Activated CD4-positive, alpha-beta T cell treated with anti-CD3 and anti-CD28 coated beads, Interleukin-2, amount 50 U/mL, for 48 hours (primary cell): ENCODE measurements at places on chromosomes 7 and 10.

DNA sequence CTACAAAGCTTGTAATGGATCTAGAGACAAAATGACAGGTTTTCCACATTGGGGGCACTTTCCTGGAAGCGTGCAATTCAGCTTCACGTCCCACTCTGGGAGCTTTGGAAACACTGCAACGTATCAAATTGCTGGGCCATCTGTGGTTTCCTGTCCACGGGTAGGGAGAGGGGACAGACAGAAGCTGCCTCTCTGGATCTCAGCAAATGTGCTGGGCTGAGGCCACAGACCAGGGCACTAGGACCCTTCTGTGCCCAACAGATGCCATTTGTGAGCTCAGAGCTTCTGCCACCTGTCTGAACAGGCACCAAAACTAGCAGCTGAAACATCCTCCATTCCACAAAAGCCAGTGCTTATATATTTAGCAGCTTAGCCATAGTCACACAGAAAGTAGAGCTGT lies 40.9 kb upstream of the FRMD4A start:
- DNase-seq: no peak

DNA sequence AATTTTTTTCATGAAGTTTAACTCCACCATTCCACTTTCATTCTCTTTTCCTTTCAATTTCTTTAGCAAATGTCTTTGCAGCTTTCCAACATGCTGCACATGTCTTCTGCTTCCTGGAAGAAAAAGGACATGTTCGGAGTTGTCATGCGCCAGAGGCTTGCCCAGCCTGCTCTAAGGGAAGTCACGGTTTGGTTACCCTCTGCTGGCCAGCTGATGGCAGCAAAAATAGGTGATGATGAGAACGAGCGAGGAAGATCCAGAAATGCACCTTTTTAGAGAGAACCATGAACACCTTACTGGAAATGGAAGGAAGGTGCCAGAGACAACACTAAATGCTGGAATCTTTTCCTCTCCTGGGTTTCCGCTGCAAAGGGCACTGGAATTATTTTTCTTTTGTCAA lies 4.9 kb upstream of the ZSCAN21 start:
- DNase-seq: no peak

DNA sequence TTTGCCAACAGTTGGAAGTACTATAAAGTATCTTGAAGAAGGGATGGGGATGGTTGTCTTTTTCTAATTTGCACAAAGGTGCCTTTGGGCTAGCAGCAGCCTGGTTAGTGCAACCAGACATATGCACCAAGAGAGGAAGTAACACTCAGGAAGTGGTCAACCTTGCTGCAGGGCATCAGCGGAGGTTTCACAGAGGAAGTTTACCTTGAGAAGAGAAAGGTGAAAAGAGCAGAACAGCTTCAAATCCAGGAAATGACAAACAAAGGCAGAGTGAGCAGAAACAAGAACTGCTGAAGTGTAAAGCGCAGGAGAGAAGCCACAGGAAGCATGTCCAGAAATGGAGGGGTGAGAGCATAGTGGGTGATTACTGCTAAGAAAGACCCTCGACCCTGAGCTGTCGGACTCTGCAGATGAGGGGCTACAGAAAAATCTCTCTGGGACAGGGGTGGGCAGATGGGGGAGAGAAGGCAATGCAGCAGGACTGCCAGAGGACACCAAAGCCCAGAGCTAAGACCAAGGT lies 66.9 kb downstream of the STK17A start:
- peak; percentile 53 for DNase-seq

DNA sequence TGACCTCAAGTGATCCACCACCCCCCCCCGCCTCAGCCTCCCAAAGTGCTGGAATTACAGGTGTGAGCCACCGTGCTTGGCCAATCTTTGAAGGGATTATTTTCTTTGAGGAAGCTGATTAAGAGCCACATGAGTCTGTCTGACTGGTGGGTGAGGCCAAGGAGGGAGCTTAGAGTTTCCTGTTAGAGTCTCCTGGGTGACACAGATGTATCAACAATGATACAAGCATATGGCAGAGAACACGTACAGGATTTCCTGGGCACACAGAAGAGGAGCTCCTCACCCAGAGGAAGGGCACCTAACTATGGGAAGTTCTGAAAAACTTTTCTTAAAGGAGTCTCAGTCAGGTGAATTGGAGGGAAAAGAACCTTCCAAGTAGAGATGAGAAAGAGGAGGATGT lies 69.4 kb downstream of the GOLGA7B start:
- DNase-seq: no peak

- peak; percentile 67 for DNase-seq
Measured at GRCh38 chr7:43735802-43736603, 6.7 kb upstream of the COA1 start.

DNA sequence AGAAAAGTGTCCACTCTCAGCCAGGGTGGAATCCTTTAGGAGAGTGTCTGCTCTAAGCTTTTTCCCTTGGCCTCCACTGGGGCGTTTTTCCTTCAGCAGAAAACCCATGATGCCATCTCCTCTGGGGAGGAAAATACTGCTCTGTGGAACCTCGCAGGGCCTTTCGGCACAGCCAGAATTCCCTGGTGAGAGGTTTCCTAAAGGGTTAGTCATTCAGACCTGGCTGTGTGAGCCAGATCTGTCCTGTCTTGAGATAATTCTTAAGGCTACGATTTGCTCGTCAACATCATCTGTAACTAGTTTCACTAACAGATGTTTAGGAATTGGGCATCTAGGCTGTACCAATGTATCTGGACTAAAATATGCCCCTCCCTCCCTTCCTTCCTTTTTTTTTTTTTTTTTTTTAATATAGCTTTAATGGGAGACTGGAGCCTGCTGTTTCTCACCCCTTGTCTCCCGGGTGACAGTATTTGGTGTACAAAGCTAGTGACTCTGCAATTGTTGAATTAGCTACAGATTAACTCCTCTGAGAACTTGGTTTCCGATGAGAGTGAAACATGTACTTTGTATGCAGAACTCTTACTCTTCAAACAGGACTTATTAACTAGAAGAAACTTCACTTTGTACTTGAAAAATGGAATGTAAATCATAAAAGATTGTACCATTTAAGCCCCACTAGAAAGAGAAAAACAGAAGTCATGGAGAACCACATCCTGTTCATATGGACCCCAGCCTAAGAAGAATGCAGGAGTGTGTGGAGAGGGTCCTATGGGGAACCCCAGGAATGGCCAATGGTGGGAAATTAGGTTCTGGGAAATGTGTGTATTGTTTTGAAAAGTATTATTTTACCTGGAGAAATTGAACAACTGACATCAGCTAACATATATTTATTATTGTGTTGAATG lies 230.9 kb downstream of the CAMK1D start:
- no peak for DNase-seq

DNA sequence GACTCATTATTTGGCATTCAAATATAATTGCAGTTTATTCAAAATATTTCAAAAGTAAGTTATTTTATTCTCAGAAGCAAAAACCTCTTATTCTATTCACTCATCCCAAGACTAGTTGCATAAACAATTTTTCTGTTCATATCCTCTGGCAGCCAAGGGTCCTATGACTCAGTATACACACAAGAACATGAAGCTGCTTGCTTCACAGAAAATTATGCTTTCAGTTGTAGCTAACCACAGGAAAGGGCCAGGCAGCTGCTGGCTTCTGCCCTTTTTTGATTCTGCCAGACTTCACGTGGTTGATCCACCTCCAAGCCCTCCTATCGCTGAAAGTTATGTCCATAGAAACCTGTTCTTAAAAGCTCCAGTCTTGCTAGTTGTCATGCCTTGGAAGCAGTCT lies 108.8 kb downstream of the ABCA13 start:
- no peak for DNase-seq

DNA sequence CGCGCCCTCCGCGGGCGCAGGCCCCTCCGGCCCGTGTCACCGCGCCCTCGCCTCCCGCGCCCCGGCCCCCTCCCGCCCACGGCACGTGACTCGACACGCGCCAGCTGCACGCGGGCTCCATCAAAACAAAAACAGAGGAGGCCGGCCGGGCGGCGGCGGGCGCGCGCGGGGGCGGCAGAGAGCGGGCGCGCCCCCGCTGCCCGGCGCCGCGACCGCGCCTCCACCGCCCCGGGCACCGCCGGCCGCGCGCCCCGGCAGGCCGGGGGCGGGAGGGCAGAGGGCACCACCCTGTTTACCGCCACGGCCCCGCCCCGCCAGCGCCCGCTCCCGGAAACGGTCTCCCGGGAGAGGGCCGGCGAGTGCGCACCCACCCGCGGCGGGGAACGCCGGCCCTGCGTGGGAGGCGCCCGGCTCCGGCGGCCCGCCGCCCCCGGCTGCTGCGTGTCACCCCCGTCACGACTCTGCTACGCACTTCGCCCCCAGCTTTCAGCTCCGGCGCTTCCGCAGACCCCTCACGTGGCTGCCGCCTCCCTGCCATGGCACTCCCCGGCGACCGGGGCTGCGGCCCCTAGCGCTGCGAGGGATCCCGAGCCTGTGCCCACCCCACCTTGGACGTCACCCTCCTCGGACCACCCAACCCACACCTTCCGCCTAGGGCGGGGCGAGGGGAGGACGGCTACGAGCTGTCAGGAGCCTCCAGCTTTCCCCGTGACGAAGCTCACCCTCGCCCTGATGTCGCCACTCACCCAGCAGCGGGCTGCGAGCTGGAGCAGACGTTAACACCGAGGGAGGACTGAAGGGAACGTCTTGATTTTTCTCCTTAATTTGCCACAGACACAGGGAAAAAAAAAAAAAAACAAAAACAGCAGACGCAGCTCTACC lies 221.6 kb upstream of the MKLN1 start:
- DNase-seq: peak; percentile 81

DNA sequence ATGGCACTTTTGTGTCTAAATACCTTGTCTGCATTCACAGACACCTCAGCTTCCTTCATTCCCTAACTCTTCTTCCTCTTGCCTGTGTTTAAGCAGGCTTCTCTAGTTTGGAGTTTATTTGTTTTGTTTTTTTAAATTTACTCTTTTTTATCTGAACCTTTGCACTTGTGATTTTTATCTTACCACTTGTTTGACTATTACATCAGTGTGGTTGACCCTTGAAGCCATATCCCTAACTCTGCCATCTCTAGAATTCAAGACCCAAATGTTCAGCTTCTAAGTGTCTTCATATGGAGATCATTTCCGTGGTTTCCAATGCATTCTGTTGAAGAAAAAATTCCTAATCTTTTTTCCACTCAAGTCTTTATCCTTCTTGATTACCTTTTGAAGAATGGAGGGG lies 233.3 kb downstream of the KIAA1217 start:
- DNase-seq: no peak

DNA sequence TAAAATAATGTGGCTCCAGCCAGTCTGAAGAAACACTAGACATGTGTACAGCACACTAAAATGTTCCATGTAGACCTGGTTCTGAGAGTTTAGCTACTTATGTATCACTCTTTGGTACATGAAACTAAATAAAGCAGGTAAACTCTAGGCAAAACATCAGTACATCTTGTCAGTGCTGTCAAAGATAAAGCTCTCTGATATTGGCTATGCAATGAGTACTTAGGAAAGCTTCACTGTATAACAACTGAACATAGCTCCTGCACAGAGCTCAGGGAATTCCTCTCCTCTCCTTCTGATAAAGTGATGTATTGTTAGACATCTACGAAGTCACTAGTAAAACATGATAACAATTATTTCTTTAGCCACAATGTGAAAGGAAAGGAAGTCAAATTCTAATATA lies 3.5 kb downstream of the LRRN3 start:
- no peak for DNase-seq

DNA sequence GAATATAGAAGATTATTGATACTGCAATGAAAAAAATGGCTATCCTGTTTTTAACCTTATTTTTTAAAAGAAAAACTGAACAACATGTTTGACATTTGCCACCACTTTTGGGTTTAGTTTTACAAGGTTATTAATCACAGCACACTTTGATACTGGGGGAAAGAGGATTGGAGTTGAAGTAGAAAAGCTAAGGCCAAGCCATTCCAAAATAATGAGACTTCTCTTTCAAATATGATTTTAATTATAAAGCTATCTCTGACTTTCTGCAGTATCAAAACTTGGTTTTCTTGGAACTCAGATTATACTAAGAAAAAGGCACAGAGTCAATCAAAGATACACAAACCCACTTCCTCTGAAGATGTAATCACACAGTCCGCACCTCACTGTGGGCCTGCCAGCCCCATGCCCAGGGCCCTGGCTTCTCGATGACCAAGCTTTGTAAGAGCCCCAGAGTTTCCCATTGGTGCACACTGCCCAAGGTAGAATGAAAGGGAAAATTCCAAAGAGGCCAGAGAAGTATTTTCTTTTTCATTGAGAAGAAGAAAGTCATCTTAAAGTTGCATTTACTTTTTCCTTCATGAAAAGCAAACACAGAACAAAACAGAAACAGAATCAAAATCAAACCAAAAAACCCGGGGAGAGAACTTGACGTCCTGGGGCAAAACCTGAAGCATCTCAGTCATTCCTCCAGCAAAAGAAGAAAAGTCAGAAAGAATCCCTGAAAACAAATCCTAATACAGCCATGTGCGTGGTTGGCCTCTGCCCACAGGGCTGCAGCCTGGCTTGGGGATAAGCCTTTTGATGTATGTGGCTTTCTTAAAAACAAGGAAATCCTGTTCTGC lies 187.7 kb upstream of the KLF6 start:
- DNase-seq: peak; percentile 57

- no peak for DNase-seq
Measured at GRCh38 chr7:47580811-47581331, 1.0 kb downstream of the TNS3 start.

DNA sequence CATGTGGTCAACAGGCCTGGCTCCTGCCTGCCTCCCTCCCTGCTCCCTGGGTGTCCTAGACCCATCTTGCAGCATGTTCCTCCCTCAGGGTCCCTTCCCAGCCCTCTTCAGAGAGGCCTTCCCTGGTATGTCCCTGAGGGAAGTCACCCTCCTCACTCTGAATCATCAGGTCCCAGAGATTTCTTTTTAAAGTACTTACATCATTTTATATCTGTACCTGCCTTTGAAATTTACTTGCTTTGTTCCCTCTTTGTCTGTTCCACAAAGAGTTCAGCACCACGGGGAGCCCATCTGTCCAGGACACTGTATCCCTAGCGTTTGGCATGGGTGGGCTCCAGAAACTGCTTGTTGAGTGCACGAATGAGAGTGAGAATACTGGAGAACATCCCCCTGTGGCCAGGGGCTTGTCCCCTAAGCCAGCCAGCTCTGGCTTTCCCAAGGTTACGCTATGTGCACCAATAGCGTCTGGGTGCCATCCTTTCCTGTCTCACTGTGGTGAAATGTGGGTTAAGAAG lies 50.6 kb upstream of the IGFBP3 start:
- DNase-seq: no peak

DNA sequence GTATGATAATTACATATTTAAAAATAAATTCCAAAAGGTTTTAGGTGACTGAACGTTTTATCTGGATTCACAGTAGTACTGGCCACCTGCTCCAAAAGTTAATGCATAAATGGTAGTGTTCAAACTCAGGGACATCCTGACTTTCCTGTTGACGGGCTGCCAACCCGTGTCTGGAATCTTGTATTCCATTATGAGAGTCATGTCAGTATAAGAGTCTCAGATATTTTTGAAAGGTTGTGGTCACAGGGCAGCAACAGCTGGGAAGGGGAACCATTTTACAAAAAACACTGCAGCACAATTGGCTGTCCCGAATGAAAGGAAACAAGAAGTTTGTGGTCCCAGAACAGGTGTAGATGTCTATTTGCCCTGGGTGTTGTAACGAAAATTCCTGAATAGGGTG lies 2.8 kb downstream of the TDRD1 start:
- no peak for DNase-seq

GRCh38 chr10:86413046-86413728 lies 46.6 kb upstream of the GRID1 start:
- DNase-seq: no peak
